ENCODE measurements at places on chromosomes 5 and 9.

DNA sequence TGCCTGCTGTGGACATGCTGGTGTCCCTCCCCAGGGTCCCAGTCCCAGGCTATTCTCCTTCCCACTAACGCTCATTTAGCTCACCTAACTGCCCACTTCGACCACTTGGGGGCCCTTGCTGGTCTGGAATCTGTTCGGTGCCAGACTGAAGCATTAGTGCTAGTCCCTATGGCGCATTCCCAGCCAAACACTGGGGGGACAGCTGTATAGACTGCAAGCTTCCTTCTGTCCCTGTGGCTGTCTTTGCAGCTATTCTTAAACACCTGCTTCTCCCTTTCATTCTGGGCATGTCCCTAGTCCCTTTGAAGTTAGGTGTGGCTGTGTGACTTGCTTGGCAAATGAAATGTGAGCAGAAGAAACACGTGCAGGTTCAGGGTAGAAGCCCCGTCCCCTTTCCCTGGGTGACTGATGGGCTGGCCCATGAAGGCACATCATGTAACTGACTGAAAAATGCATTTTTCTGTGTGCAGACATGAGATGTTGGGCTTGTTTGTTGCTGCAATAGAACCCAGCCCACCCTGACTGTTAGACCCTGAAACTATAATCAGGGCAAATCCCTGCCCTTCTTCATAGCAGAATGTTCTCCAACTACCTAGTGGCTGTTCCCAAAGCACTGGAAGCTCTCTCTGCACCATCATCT, 134.4 kb downstream of the BARX1 start:
- DNase-seq, result no peak

DNA sequence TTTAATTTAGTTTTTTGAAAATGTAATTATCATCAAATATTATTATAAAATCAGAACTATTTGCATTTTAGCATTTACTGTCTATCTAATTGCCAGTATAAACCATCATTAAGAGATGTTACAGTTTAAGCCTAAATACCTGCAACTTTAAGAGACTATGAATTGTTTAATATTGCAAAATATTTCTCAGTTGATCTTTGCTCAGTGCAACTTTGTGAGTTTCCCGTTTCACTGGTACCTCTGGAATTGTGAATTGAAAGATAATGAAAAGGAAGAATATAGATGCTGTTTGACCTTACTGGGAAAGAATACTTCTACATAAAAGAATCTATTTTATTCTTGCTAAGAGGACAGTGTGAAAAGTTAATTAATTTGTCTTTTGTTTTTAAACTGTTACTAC, 30.2 kb upstream of the TMED7 start:
- no peak for DNase-seq

DNA sequence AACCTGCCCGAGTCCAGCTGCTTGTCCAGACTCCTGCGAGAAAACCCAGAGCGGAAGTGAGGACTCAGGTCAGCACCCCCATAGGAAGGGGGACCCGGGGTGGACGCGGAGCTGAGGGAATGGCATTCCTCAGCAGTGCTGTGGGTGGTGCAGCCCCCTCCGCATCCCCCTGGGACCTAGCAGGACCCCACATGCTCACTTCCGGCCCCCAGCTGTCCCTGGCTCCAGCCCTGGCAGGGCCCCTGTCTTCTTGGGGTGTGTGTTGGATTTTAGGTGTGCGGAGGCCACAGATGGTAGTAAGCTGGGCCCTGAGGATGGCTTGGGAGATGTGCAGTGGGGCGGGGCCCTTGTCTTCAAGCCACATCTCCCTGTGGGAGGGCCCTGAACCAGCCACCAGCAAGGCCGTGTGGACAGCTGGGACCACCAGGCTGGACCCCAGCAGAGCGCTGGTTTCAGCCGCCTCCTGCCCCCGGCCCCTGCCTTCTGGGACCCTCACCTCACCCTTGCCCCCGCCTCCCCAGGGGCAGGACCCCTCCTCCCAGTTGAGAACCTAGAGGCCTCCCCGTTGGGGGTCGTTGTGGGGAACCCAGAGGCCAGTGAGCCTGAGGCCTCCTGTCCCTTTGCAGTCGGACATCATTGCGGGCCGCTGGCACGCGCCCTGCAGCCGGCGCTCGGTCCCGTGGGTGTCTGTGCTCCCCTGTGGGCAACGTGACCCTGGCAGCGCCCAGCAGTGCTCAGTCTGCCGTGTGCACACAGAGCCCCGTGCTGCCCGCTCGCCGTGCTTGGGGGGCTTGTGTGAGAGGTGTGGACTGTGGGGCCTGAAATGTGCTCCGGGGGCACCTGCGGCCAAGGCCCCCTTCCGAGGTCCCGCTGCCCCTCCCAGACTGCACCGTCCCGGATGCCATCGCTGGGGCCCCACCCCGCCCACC, 10.8 kb upstream of the SLC9A3 start:
- no peak for DNase-seq

DNA sequence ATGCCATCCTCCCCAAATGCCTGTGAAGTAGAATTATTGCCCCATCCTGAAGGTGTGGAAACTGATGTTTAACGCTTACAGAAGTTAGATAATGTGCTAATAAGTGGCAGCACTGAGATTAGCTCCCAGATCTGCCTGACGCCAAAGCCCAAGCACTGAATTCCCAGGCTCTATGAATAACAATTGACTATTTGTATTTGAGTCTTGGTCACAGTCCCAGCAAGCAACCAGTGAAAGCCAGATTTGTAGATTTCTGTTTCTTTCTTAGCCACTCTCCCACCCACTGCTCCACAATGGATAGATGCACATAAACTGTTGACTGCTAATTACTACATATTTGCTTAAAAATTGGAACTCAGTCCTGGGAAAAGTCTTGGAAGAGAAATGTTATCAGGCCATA, 34.4 kb downstream of the FAM240B start:
- no peak for DNase-seq

DNA sequence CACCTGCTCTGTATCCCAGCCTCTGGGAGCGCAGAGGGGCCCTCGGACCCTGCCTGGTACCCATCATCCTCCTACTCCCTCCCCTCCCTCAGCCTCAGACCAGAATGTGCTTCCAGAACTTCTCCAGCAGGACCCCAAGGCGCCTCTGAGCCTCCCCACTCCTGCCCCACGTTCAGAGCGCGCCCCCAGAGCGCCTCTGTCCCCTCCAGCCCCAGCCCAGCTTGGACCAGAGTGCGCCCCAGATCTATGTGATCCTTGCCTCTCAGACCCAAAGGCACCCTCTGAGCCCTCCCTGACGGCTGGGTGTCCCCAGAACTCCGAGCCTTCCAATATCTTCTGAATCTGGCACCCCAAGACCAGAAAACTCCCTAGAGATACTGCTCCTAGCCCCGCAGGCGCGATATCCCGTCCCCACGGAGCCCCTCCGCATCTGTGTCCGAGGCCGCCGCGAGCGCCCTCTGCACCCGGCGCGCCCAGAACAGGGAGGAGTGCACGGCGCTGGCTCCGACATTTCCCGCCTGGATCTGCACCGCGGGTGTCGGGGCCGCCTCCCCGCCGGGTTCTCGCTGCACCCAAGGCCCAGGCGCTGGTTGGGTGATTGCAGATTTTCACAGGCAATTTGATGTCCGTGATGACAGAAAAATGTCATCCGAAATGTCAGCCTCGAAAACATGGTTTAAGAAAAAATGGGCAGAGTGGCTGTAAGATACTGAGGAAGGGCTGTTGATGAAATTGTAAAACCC, 522 bp downstream of the BHMT start:
- DNase-seq, result no peak
